ENCODE measurements at places on chromosomes 6 and 20. TPM values are rescaled to one million over a fixed set of nuclear protein-coding genes. Genes with fewer than 3 reads are reported as not detected.

- H3K4me3 ChIP-seq = no peak overlapping the region
- peaks cover 99% of the 10 kb centered on the region for H3K27me3 ChIP-seq
- H3K27ac ChIP-seq = no peak overlapping the region
- H3K36me3 ChIP-seq = no peaks in the 10 kb centered on the region
- no peaks in the 10 kb centered on the region for H3K4me1 ChIP-seq
These were observed 2.8 kb downstream of the SLC12A5 start for GRCh38 chr20:46031701-46032254.

DNA sequence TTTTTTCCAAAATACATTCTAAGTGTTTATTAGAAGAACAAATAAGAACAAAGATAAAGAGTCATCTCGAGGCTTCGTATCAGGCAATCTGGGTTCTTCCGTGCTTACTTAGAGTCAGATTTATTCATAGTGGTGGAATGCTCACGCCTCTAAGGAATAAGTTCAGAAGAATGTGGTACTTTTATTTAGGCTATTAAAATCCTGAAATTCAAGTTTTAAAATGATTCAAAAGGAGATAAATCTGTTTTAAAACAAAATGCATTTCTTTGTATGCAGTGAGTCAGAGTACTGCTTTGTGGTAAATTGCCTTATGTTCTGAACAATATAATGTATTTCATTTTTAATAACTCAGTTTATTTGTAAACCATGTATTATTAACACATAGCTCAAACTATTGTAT is 89.1 kb downstream of the FUT9 start:
- no peak overlapping the region for H3K4me3 ChIP-seq
- no peak for DNase-seq
- H3K27me3 ChIP-seq = no peaks in the 10 kb centered on the region
- no peaks in the 10 kb centered on the region for H3K36me3 ChIP-seq
- H3K4me1 ChIP-seq = no peaks in the 10 kb centered on the region

MTFR2 gene
- 6.7 TPM for total RNA-seq

TMEM181 gene
- 25.0 TPM for total RNA-seq

- no peak overlapping the region for H3K27ac ChIP-seq
- no peak for DNase-seq
These were observed 48.1 kb downstream of the SYNJ2 start for GRCh38 chr6:158029668-158030230.

DNA sequence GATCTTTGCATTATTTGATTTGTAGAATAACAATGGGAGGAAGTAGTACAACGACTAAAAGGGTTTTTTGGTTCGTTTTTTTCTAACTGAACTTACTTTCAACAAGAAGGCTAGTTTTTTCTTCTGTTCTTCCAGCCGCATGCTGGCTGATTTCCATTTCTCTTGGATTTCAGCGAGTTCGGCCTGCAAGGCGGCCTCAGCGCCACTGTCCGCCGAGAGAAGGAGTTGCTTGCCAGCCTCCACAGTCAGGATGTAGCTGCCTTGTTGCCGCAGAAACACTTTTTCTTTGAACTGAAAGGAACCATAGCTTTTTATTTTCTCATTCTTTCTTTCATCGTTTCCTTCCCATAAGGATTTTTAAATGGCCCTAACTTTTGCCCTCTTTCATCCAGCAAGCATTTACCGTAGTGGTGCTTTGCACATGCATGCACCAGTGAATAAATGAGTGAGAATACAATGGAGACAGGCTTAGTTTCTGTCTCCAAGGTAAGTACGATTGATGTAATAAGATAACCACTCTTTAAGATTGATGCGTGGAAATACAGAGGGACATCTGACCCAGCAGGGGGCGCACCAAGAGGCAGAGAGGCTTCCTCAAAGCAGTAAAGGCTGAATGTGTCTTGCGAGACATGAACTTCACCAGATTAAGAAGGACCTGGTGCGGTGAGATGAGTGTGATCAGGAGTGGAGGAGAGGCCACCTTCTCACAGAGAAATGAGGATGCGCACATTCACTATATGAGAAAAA is 398.8 kb downstream of the ESR1 start:
- H3K36me3 ChIP-seq = peaks cover 16% of the 10 kb centered on the region
- no peaks in the 10 kb centered on the region for H3K4me1 ChIP-seq
- H3K4me3 ChIP-seq = no peak overlapping the region
- DNase-seq = peak; percentile 8
- no peak overlapping the region for H3K27ac ChIP-seq

GRCh38 chr6:142279350-142280180 is 22.2 kb upstream of the ADGRG6 start:
- H3K4me3 ChIP-seq = no peak overlapping the region
- DNase-seq = no peak
- peaks cover 9% of the 10 kb centered on the region for H3K4me1 ChIP-seq
- no peak overlapping the region for H3K27ac ChIP-seq
- peaks cover 8% of the 10 kb centered on the region for H3K36me3 ChIP-seq

QKI gene
- total RNA-seq = 260 TPM

DNA sequence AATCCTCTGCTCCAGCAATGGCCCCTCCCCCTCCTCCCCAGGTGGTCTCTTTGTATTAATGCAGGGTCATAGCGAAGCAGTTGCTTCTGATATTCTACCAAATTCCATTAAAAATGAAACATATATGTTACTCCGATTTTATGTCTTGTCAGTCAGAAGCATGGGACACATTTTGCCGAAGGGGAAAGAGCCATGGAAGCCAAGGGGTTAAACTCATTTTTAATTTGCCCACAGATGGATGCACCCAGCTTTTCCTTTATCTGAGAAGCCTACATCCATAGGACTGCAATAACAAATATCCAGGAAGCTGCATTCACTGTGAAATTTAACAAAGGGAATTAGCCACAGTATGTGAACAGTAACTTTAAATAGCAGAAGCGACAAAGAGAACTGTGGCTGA is 688.2 kb downstream of the QKI start:
- H3K27ac ChIP-seq = peak overlapping the region; percentile 92
- H3K4me3 ChIP-seq = peak overlapping the region; percentile 78
- H3K4me1 ChIP-seq = peaks cover 77% of the 10 kb centered on the region
- no peak for DNase-seq

SLPI gene
- not detected for total RNA-seq

PRL gene
- total RNA-seq = not detected

- H3K36me3 ChIP-seq = no peaks in the 10 kb centered on the region
- no peaks in the 10 kb centered on the region for H3K27me3 ChIP-seq
- no peak for DNase-seq
- no peak overlapping the region for H3K27ac ChIP-seq
- H3K4me1 ChIP-seq = no peaks in the 10 kb centered on the region
These were observed 201.1 kb upstream of the CNR1 start for GRCh38 chr6:88367248-88367647.

- no peak overlapping the region for H3K4me3 ChIP-seq
- peaks cover 12% of the 10 kb centered on the region for H3K36me3 ChIP-seq
- H3K27ac ChIP-seq = no peak overlapping the region
- no peak for DNase-seq
- peaks cover 10% of the 10 kb centered on the region for H3K4me1 ChIP-seq
- no peaks in the 10 kb centered on the region for H3K27me3 ChIP-seq
These were observed 66.8 kb downstream of the TBC1D7 start for GRCh38 chr6:13261464-13261994.

GRCh38 chr20:61662226-61662967 is 403.3 kb downstream of the TAF4 start:
- H3K36me3 ChIP-seq = no peaks in the 10 kb centered on the region
- peak overlapping the region; percentile 43 for H3K27ac ChIP-seq
- no peaks in the 10 kb centered on the region for H3K27me3 ChIP-seq
- H3K4me1 ChIP-seq = peaks cover 19% of the 10 kb centered on the region
- DNase-seq = peak; percentile 11

C20orf202 gene
- 0.18 TPM for total RNA-seq

DNA sequence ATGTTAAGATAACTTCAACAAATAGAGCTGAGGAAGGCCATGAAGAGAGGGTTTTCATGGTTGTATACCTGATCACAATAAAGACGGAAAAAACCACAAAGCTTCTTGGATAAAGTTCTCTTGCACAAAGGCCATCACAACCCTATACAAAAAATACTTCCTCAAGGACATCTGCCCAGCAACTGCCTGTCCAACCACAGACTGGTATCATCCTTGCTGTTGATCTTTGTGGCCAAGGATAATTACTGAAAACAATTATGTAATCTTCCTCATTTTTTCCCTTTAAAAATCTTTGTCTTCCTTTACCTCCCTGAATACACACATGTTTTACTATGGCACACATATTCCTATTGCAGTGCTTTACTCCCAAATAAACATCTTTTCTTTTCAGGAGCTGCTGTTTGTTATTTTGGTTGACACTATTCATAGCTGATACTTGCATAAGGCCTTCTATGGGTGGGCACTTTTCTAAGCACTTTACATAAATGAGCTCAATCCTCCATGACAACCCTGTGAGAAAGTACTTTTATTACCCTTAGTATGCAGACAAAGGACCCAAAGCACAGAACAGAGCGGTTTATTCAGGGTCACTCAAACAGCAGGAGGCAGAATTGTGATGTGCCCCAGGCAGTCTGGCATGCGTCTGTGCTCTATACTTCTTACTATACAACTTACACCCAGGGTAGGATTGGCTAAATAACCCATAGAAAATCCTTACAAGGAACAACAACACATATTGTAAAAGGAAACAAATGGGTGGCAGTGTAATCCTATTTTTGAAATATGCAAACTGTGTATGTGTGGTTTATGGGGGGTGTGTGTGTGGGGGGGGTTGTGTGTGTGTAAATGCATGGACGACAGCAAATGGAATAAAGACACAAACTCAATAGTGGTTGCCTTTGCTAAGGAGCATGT is 35.1 kb downstream of the SNRNP48 start:
- no peak overlapping the region for H3K4me3 ChIP-seq
- H3K4me1 ChIP-seq = peaks cover 19% of the 10 kb centered on the region
- DNase-seq = peak; percentile 35
- H3K27me3 ChIP-seq = peaks cover 89% of the 10 kb centered on the region

GRCh38 chr6:164612751-164613150 is 696.7 kb downstream of the C6orf118 start:
- no peak overlapping the region for H3K4me3 ChIP-seq
- no peak for DNase-seq
- H3K36me3 ChIP-seq = no peaks in the 10 kb centered on the region

GPX5 gene
- total RNA-seq = not detected

GRCh38 chr6:44704240-44705150 is 317.0 kb downstream of the CDC5L start:
- H3K4me1 ChIP-seq = peaks cover 16% of the 10 kb centered on the region
- peak overlapping the region; percentile 5 for H3K27ac ChIP-seq
- no peaks in the 10 kb centered on the region for H3K36me3 ChIP-seq
- no peak overlapping the region for H3K4me3 ChIP-seq
- DNase-seq = no peak

LGSN gene
- total RNA-seq = not detected

ESR1 gene
- not detected for total RNA-seq

DNA sequence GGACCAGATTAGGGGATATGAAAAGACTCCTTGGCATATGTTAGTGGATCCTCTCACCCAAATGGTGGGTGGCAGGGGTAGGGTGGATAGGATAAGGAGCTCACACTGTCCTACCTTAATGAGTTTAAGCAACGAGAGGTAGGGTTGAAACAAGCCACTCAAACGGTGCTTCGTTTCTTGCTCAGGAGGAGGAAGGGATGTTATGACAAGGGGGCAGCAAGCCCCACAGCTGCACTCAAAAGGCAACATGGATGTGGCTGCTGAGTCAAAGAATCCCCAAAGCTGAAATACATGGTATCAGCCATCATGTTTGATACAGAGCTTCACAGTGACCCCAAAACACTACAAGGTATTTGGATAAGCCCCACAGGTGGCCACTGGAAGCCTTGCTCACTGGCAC is 8.4 kb upstream of the IDH3B start:
- no peak overlapping the region for H3K27ac ChIP-seq
- H3K36me3 ChIP-seq = no peaks in the 10 kb centered on the region
- H3K27me3 ChIP-seq = peaks cover 69% of the 10 kb centered on the region

ACAT2 gene
- 419 TPM for total RNA-seq

RHAG gene
- not detected for total RNA-seq

HLA-DQA2 gene
- total RNA-seq = not detected

SNAP25 gene
- total RNA-seq = 9.2 TPM

All from neural crest cell (in vitro differentiated cells).